NCI-H510A (cell line): ENCODE measurements at places on chromosomes 13 and 19.

- no peak for DNase-seq
Observed at GRCh38 chr19:19457671-19458070, 52.2 kb downstream of the GATAD2A start.

DNA sequence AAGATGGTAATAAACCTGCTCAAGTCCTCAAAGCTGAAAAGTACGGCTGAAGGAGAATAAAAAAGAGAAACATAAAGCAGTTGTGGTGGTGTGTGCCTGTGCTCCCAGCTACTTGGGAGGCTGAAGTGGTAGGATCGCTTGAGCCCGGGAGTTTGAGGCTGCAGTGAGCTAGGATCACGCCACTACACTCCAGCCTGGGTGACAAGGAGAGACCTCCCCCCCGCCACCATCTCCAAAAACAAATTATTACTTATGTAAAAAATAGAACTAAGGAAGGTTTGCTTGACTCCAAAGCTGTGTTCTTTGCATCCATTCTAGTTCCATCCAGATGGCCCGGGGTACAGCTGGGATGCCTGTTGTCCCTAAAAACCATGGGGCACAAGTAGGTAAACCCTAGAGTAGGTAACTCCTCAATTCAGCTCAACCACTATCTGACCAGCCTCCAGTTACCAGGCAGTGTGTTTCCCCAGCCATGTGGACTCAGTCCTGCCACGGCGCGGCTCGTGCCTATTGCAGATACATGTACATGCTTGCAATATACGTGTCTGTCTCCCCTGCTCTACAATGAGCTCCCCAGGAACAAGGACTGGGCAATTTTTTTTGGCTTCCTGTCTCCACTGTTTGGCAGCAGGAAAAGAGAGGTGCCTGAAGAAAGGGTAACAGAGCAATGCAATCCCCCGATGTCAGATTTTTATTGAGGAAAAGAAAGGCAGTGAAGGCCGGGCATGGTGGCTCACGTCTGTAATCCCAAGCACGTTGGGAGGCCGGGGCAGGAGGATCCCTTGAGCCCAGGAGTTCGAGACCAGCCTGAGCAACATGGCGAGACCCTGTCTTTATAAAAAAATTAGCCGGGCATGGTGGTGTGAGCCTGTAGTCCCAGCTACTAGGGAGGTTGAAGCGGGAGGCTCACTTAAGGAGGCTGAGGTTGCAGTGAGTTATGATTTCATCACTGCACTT lies 101.3 kb downstream of the GNG7 start:
- no peak for DNase-seq

GRCh38 chr13:37598597-37598996 lies at the start of gene POSTN:
POSTN (minus strand) TSS chr13:37598768; CDS start chr13:37598726, 42 bp downstream.
- no peak for DNase-seq

- DNase-seq = no peak
Observed at GRCh38 chr13:31394506-31394905, 194.7 kb downstream of the B3GLCT start.

GRCh38 chr19:51372649-51373504 lies at the start of gene NKG7:
NKG7 (minus strand) TSS chr19:51372654; CDS start chr19:51372535, 119 bp downstream.
- no peak for DNase-seq

GRCh38 chr19:2045501-2046045 lies 5.5 kb downstream of the MKNK2 start:
- DNase-seq = no peak

DNA sequence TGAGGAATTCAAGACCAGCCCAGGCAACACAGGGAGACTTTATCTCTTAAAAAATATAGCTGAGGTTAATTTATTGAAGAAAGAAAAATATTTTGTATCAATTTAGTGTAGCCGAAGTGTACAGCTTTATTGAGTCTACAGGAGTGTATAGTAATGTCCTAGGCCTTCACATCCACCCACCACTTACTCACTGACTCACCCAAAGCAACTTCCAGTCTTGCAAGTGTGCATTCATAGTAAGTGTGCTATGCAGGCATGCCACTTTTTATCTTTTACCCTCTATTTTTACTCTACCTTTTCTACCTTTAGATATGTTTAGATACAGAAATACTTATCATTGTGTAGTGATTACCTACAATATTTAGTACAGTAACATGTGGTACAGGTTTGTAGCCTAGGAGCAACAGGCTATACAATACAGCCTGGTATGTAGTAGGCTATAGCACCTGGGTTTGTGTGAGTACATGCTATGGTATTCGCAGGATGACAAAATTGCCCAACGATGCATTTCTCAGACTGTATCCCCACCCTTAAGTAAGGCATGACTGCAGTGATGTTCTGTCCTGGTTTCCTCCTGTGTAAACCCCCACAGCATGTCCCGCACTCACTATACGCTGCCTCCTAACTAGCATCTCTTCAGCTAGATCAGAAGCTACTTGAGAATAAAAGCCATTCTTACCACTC lies 15.3 kb upstream of the ATP12A start:
- DNase-seq = no peak

DNA sequence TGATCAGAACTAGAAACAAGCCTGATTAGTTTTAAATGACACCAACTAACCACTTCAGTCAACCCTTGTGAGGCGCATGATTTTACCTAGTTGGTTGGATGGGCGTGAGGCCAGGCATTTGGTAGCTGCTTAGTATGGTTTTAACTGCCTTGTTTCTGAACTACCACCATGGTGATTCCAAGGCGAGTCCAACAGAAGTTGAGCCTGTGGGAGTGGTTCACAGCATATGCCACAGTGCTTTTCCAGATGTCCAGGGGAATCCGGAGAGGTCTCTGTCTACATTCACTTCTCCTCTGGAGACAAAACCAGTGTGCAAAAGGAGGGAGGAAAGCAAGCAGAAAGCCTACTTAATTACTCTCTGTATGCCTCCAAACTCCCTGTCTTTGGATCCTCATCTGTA lies 524.1 kb downstream of the GPC6 start:
- DNase-seq = no peak

GRCh38 chr19:954672-955494 lies 29.0 kb downstream of the ARID3A start:
- no peak for DNase-seq

DNA sequence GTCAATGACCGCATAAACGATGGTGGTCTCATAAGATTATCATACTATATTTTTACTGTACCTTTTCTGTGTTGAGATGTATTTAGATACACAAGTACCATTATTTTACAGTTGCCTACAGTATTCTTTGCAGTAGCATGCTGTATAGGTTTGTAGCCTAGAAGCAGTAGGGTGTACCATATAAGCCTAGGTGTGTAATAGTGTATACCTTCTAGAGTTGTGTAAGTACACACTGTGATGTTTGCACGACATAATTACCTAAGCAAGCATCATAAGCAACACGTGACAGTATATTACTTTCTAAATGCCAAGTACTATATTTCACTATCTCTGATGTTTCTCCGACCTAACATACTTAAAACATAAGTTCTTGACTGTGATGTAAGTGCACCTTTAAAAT lies 2.7 kb downstream of the LPAR6 start:
- DNase-seq = no peak

- DNase-seq = no peak
Observed at GRCh38 chr19:36103842-36104552, 6.9 kb upstream of the OVOL3 start.

GRCh38 chr19:55352549-55353145 lies 1.9 kb downstream of the COX6B2 start:
- no peak for DNase-seq

GRCh38 chr19:44623080-44623479 lies 9.7 kb downstream of the IGSF23 start:
- DNase-seq = no peak

DNA sequence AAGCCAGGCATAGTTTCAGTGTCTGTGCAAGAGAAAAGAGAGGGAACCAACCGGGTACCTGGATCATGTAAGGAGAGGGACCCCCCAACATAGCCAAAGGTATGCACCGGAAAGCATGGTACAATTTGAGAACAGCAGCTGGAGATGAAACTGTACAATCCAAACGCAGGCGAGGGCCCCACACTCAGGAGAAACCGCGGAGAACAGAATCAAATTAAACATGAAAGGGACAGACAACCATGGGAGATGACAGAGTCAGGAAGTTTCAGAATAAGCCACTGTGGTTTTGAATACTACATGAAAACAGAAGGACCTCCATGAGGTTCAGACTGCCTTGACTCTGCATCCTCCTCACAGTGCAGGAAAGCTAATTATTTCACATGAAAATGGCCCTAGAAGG lies 62.9 kb upstream of the SPATA13 start:
- no peak for DNase-seq

DNA sequence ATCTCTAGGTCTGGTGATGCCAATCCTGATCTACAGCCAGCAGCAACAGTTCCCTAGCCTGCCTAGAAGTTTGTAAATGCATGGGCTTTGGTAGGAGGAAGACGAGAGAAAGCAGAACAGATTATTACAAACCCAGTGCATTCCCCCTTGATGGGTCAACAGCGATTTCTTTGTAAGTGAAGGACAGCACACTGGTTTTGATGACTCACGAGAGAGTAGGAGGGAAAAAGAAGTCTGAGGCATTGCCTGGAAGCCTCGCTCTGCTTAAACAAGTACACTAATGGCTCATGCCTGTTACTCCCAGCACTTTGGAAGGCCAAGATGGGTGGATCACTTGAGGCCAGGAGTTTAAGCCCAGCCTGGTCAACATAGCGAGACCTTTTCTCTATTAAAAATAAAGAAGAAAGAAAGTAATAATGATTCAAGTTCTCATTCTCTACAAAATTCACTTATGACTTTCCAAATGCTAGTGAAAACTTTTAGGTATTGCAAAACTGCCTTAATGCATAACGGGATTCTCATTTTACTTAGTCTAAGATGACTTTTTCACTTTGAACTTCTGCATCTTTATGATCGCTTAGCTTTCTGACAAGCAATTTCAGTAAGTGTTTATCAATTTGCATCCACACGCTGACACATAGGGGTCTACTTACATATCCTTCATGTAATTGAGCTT lies 47.7 kb upstream of the USPL1 start:
- DNase-seq = no peak

- DNase-seq = no peak
Observed at GRCh38 chr19:7970716-7971448, 27.4 kb upstream of the TIMM44 start.

- DNase-seq = no peak
Observed at GRCh38 chr13:20796791-20797508, 23.2 kb upstream of the EEF1AKMT1 start.

GRCh38 chr13:96252903-96253302 lies 163.0 kb downstream of the HS6ST3 start:
- no peak for DNase-seq
